ENCODE measurements at places on chromosomes 3 and 15.

GRCh38 chr15:52082197-52083036, 30.2 kb downstream of the BCL2L10 start:
- DNase-seq: no peak

GRCh38 chr15:77871852-77872371, 205.6 kb downstream of the TBC1D2B start:
- no peak for DNase-seq

DNA sequence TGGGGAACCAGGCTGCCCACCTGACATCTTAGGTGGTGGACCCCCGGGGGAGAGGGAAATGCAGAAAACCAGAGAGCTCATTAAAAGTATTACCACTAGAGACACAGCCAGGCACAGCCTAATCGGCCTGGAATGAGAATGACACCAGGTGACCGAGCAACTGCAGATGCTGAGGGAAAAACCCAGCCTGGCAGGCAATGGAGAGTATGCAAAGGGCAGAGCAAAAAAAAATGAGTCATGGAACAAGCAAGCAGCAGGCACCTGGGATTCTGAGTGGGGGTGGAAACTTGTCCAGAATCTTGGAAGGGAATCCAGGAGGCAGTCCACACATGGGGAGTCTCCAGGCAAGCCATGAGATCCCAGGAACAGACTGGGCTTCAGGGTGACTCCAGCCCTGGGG, 183.7 kb upstream of the LRRN1 start:
- DNase-seq: no peak

DNA sequence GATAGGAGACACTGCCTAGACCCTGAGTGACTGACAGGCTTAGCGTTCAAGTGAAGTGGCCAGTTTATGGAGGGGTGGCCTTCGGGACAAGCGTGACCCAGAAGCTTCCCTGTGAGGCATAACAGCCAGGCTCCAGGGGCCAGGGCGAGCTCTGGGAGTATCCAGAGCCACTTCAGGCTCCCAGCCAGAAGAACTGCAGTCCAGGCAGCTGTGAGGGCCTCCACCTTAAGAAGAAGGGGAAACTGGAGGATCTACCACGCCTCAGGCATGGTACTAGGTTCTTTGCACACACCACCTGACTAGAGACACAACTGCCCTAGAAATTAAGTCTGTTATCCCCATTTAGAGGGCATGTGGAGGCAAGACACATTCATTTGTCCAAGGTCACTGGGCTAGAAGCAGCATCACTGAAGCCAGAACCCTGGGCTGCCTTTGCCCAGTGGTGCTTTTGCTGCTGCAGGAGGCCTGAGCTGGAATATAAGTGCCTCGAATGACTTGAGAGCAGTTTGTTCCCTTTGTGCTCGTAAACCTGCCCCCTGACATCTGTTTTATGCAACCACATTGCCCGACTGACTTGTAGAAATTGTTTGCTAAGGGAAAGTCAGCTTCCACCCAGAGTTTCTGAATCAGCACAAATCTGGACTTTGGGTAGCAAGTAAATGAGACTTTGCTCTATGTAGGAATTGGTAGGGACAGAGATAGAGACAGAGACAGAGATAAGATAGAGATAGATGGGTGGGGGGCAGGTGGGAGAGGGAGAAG, 23.3 kb downstream of the RASGRF1 start:
- no peak for DNase-seq

DNA sequence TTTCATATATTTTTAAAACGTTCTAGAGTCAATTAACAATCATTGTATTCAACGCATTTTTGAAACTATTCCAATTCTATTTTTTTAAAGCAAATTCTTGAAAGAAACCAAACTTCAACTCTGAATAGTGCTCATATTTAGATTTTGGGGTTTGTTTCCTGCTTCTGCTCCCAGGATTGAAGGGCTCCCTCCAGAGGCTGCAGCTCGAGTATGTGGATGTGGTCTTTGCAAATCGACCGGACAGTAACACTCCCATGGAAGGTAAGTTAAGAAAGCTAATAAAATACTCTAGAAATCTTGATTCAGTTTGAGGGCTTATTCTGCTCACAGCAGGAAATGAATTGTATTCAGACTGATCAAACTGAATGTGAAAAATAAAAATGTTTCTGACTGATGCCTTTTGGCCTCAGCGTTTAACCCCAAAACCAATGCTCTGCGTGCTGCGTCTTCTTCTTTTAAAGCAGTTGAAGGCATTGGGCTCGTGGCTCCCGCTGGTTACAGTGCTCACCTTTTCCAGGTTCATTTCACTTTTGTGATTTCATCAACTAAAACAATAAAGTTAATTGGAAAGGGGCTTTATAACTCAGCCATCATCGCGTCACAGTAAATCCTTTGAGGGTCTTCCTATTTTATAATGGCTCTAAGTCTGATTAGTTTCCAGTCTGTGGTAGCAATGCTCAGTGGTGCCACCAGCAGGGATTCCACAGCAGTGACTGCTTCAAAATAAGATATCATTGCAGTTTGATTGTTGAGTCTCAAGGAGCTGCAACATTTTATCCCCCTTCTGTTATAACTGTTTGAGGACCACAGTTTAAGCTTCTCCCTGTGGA, 80.1 kb downstream of the SSR3 start:
- DNase-seq: no peak

DNA sequence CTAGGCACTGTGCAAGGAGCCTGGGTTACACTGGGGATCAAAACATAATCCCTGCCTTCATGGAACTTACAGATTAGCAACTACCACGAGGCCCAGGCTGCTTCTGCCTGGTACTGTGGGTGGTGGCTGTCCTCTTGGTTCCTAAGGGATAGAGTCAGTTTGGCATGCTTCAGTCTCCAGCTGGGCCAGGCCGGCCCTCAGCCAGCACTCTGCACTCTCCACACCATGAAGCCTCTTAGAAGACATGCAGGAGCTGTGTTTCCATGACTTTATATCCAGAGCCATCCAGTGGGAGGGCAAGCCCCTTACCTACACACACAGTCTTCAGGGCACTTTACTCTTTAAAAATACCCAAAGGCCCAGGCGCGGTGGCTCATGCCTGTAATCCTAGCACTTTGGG, 54.4 kb downstream of the ATP1B3 start:
- no peak for DNase-seq

GRCh38 chr3:111071257-111072030, at the start of gene NECTIN3:
TSS of gene NECTIN3 (plus strand) at chr3:111071816. CDS start at chr3:111072018, 202 bp downstream.
- DNase-seq: no peak

DNA sequence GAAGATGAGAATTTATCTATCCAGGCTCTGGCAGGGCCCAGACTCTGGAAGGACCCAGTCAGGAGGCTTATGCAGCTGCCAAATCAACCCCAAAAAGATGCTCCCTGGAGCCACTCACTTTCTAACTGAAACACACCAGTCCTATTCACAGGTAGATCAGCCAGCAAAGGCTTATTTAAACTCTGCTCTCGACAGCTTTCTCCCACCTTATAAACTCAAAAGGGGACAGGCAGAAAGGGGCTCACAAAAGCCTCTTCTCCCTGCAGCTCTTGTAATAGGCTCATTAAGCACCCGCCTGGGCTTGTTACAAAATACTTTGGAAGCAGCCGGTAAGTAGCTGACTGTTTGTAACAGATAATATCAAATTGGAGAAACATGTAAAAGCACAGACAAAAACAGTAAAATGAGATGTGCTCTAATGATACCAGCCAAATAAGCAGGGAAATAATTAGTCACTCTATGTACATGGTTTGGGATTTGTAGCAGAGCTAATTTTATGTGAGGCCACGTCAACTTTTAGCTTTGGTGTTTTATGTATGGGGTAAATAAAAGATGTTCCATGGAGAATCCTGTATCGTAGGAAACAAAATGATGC, 213.8 kb downstream of the NR2F2 start:
- DNase-seq: no peak

- DNase-seq: no peak
Measured at GRCh38 chr15:57228395-57228794, 147.9 kb upstream of the CGNL1 start.

DNA sequence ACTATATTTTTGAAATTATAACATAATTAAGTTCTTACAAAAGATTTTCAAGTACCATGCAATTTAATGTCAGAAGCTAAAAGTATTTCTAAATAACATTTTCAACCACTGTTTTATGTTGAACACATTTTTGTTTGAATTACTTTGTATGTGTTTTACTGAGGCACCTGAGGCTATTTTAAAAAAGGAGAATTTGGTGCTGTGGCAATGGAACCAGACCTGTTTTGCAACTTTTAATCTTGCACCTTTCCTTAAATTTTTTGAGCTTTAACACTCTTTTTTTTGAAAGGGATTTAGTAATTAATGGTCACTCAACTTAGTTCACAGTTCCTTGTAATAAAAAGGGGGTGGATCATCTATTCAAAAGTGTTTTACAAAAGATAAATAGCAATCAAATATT, 561.6 kb downstream of the ZBBX start:
- no peak for DNase-seq

GRCh38 chr3:120763601-120764000, 21.1 kb downstream of the GTF2E1 start:
- DNase-seq: no peak

DNA sequence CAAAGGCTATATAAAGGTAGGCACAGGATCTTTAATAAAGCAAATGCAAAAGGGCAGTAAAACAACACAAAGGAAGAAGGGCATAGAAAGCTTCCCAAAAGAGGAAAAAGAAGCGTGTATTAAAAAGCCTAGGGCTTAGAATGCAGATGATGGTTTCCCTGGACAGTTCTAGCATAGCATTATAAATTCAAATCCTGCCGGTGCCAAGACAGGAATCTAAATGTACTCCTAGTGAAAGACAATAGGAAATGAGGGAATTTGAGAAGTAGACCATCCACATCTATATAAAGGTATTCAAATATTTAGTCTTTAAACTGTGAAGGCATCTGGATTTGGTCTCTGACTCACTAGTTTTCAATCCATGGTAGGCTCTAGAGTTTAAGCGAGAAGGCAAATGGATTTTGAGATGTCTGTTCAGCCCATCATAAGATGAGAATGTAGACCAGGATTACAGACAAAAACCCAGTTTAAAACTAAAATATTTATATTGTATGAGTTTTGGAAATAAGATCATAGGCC, 431.8 kb downstream of the TBL1XR1 start:
- no peak for DNase-seq

DNA sequence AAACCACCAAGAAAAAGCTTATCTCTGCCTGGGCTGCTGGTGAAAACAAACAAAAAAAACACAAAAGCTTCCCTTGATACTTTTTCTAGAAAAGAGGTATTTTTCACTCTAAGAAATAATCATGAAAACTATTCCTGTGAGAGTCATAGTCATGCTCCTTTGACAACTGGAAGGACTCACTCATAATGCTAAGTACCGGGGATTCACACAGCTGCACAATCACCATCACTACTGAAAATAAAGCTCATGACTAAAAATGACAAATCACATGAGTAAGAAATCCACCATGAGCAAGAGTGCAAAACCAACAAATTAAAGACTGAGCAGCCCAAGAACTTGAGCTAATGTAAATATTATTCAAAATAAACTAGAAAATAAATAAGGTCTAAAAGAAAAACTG, 10.6 kb upstream of the POU1F1 start:
- DNase-seq: no peak

GRCh38 chr3:150594150-150594549, 9.0 kb upstream of the SELENOT start:
- no peak for DNase-seq

- no peak for DNase-seq
Measured at GRCh38 chr3:126835472-126836219, 131.6 kb downstream of the CHCHD6 start.

GRCh38 chr3:104816008-104816407, 550.7 kb upstream of the ALCAM start:
- no peak for DNase-seq

GRCh38 chr3:158430448-158430847, 140.5 kb upstream of the MLF1 start:
- no peak for DNase-seq

- no peak for DNase-seq
Measured at GRCh38 chr15:26620528-26621458, 152.1 kb downstream of the GABRB3 start.

GRCh38 chr3:142000325-142000870, 124.0 kb downstream of the ATP1B3 start:
- no peak for DNase-seq

Data from iPS DF 19.7 (cell line).